T-helper 17 cell (primary cell): ENCODE measurements at places on chromosomes 3 and 15.

GRCh38 chr15:52255935-52256334 is 39.7 kb downstream of the MYO5C start:
- DNase-seq: no peak

- no peak for DNase-seq
Observed at GRCh38 chr3:13584427-13584891, 35.5 kb downstream of the FBLN2 start.

- DNase-seq: no peak
Observed at GRCh38 chr3:114119776-114120175, 59.1 kb downstream of the DRD3 start.

DNA sequence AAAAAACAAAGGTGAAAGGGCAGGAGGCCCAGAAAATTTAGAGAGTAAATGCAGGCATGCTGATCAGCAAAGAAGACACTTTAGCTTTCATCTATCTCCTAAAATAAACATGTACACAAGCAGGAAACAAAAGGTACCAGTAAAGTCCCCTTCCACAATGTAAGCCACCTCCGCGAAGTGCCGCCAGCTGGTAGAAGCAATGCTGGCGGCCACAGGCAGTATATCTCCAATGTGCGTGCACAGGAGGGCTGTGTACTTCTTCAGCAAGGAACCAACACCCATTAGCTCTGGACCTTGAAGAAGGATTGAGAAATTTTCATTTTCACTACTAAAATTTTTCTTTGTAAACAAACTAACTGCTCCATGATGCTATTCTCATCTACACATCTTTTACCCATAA is 75.4 kb downstream of the HERC2 start:
- no peak for DNase-seq

DNA sequence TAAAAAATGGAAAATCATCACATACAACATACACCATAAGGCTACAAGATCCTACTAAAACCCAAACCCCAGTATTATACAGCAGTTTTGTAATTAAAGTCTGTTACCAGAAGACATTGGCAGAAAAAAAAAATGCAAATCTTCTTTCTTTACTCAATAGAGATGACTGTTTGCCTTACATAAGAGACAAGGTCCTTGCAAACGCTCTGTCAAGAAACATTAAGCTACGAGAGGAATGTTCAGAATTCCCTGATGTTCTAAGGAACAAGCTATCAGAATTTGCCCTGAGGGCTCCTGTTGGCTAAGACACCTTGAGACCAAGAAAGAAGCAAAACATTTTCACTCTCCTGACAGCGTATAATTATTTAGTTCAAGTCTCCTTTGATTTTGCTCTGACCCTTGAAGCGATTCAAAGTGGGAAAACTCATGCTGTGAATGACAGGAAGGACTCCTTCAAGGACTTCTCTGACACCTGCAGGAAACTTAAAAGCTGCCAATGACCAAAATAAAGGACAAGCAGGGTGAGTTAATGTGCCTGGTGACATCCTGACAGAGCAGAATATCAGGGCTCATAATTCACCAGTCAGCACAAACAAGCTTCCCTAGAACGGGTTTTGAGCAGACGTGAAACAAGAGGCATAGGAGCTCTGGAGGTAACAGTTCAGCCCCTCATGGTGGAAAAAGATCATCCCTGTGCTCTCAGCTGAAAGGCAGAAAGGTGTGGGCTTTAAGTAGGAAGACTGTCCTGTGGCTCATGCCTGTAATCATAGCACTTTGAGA is 2.5 kb downstream of the SCAMP2 start:
- no peak for DNase-seq

DNA sequence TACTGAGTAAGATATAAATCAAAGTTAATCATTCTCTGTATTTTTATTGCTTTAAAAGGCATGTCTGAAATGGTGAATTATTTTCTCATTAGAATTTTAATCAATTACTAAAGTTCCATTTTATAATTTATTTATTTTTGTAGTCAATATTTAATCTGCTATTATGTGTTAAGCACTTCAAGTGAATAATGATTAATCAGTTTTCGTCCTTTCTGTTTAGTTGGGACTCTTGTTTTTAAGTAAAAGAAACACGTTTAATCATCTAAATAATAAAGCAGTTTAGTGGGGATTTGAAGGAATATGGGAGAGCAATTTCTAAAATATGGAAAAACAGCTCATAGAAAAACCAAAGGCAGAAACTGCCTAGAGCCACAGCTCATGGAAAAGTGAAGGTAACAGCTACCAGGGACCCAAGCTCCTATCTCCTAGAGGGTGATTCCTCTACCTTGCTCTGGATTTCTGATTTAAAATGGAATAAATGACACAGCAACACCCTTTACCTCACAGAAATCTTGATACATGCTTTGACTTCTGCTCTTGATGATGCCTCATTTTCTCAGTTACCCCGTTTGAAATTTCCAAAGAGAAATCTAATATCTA is 28.0 kb upstream of the SUCNR1 start:
- DNase-seq: no peak

GRCh38 chr3:33791477-33792166 is 6.8 kb upstream of the PDCD6IP start:
- no peak for DNase-seq

- no peak for DNase-seq
Observed at GRCh38 chr15:45662375-45662774, 27.5 kb downstream of the SQOR start.

- no peak for DNase-seq
Observed at GRCh38 chr15:33115191-33115861, 79.2 kb downstream of the FMN1 start.

DNA sequence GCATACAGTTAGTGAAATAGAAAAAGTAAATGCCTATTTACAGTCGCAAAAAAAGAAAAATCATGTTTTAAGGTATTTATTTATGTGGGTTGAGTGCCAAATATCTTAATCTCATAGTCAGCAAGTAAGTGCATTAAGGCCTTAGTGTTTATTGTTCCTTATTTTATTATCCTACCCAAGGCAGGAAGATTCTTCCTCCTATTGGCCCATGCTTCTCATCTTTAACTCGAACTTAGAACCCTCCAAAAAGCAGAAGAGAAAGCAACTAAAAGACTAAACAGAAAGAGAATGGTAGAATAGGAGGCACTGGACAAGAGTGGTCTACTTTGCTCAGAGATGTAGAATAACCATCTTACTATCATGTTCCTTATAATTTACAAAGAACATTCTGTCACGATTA is 7.5 kb downstream of the RFX7 start:
- DNase-seq: no peak

- DNase-seq: no peak
Observed at GRCh38 chr3:121295452-121295851, 250.3 kb downstream of the POLQ start.

GRCh38 chr3:130557336-130558035 is 40.5 kb downstream of the COL6A6 start:
- DNase-seq: no peak

DNA sequence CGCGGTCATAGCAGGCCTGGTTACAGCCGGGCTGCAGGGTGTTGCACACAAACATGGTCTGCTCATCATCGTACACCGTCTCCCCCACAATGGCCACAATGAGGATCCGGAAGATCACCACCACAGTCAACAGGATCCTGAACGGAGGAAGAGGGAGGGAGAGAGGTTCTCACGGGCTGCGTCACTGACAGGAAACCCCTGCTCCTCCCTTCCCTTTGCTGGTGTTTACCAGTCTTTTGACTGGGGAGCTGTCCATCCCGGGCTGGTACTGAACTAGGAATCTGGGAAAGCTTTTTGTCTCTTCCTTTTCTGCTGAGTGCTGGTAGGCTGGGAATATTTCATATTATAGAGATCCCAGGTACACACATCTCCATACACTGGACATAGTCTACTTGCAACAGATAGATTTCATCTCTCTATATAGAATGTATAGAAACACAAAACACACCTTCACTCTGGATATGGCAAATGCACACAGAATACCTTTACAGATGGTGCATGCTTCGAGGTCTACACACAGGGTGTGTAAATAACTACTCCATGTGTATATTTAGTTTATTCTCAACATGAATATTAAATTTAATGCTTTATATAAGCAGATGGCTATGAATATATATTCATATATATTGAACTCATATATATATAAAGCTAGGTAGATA is 1.4 kb downstream of the GJD2 start:
- DNase-seq: no peak

DNA sequence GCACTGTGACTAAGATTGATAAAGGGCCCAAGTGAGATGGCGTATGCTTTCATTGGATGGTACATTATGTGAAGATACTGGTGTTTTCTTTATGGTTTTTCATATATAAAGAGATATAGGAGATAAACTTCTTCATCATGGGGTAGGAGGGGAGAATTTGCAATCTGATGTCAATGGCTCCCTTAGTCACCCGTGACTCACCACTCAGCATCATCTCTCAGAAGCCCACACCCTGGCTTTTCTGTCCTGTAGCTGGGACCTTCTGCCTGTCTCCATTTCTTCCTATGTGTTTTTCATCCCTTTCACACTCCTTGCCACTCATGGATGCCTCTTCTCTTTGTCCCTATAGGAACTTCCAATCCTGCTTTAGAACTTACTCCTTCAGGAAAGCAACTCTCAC is 114.3 kb upstream of the SEMA6D start:
- no peak for DNase-seq

DNA sequence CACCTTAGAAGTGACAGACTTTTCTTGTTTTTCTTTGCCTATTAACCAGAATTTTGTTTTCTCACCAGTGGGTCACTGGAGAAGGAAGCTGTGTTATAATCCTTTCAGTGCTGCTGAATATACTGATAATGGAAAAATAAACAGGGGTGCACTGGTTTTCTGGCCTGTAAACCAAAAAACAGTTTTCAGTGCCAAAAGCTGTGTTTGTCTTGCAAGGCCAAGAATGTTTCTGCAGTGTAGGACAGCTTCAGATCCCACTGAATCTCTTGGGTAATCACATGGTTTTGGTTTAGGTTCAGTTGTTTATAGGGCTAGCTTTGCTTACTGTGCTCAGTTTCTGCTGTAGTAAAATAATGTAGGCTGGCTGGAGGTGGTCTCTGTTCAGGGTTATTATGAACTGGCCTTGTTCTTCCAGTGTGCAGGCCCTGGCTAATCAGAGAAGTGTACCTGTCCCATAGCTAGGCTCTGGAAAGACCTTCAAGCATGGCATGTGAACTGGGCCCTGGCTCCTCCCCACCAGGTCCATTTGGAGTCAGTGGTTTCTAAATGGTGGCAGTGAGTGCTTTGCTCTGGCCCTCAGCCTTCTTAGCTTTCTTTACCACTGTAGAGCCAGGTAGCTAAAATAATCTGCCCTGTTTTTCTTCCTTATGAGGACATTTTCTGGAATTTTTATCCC is 18.7 kb downstream of the PDE8A start:
- DNase-seq: no peak

GRCh38 chr15:71599418-71600151 is 210.8 kb upstream of the NR2E3 start:
- no peak for DNase-seq

DNA sequence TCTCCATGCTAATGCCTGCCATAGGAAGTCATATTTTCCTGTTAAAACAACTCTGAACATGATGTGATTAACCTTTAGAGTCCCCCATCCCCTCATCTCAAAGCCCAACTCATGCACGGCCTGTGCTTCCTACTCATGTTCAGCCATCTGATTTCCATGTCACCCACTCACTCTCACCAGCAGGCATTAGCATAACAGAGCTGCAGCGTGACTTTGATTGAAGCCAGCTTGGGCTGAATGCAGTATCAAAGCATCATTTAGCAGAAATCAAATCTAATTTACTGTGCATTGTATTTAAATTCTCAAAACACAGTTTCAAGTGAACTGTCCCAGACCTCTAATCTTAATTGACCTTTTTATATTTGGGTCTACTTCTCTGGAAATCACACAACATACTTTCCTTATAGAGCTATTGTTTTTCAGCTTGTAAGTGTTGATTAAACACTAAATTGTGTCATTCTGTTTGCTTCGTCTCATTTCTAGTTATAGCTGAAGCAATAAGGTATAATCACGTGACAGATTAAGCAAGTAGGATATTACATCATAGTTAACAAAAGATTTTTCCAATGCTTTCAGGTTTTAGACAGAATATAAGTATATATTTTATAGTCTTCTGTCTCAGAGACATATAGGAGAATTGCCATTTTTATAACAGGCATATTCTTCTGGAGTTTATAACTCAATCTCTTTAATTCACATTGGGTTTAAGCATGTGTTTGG is 501.5 kb downstream of the ROBO2 start:
- DNase-seq: no peak

DNA sequence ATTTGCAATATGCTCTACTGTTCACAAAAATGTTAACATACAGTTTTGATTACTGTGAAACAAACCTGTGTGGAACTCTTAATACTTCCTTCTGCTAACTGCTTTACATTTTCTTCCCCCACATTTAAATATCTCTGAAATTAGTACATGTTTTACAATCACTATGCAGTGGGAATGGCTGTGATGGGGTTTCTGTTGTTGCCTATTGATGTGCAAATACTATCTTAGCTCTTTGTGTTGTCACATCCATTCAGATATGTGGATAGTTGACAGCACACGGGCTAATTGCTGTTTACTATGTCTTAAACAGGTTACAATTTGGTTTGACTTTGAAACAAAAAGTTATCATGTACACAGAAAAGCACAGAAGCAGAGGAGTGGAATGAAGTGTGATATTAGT is 95.8 kb upstream of the CCNL1 start:
- no peak for DNase-seq

- no peak for DNase-seq
Observed at GRCh38 chr3:54999159-54999558, 71.3 kb upstream of the LRTM1 start.

DNA sequence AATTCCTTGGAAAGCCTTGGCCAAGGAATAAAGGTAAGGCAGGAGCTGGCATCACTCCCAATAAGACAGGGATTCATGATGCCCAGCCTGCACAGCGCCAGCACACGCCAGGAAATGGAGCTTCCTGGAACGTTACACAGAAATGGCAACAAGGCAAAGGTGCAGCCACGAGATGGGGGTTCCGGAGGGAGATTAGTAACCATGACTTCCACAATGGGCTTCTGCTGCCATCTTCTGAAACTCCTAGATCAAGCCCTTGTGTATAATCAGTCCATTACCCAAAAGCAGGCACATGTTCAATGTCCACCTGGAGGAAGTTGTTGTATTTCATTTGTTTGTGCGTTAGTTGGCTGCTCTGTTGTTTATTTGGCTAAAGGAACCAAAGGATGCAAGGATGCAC is 131.2 kb upstream of the TRIM42 start:
- DNase-seq: no peak

DNA sequence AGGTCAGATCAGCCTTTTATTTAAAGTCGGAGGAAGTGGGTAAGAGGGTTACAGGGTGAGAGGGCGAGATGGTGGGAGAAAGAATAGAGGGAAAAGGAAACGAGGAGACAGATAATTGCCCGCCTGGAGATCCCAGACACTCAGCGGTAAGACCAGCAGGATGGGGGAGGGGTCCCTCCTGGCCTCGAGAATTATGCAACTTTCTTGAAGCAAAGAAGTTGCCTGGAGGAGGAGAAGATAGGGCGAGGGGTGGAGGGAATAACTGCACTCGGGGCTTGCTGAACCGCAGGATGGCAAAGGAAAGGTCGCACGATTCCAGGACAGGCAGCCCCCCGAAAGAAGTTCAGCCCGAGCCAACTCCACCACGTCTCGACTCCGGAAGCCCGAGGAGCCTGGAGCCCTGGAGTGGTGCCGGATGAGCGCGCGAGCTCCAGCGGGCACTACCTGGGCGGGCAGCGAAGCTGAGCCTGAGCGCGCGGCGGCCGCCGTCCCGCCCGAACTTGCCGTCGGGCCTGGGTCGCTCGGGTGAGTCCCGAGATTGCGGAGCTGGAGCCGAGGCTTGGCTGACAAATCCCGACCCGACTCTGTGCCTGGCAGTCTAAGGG is 402 bp downstream of the WWTR1 start:
- DNase-seq: no peak
